ENCODE measurements at places on chromosomes 13 and 19.

GRCh38 chr13:93280688-93281087 lies 54.1 kb downstream of the GPC6 start:
- no peaks in the 10 kb centered on the region for H3K36me3 ChIP-seq
- H3K27me3 ChIP-seq: no peaks in the 10 kb centered on the region
- no peaks in the 10 kb centered on the region for H3K4me1 ChIP-seq
- H3K4me3 ChIP-seq: no peak overlapping the region
- no peak overlapping the region for H3K27ac ChIP-seq

GRCh38 chr13:51781246-51782022 lies 22.5 kb downstream of the DHRS12 start:
- peak; percentile 45 for DNase-seq
- H3K4me1 ChIP-seq: no peaks in the 10 kb centered on the region
- no peak overlapping the region for H3K27ac ChIP-seq
- H3K27me3 ChIP-seq: peaks cover 8% of the 10 kb centered on the region

DNA sequence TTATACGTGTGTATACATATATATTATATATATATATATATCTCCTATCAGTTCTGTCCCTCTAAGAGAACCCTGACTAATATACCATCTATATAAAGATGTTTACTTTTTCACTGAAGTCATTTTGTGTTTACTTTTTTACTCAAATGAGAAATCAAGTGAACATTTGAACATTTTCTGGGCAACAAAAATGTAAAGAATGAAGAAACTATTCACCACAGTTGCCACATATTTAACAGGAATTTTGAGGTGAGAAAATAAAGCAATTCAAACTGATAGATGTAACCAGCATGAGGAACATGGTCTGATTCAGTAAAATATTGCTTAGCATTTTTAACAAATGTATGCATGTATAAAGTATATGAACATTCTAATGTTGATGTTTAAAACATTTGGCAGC lies 299.2 kb upstream of the KLHL1 start:
- peak overlapping the region; percentile 49 for H3K27ac ChIP-seq
- peak; percentile 7 for DNase-seq
- no peaks in the 10 kb centered on the region for H3K27me3 ChIP-seq
- H3K4me3 ChIP-seq: no peak overlapping the region
- no peaks in the 10 kb centered on the region for H3K36me3 ChIP-seq

DNA sequence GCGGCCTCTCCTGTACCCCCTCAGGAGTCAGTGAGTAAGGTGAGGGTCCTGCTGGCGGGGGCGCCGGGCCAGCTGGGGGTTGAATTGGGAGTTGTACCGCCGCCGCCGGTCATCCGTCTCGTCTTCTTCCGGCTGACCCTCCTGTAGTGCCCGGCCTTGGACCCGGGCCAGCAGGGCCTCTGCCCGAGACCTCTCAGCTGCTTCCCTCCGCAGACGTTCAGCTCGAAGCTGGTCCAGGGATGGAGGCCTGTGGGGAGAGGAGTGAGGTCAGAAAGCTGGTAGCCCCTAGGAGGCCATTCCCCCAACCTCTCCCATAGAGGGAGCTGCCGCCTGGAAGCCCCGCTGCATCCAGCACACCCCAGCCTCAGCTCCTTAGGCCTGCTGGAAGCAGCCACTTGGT lies 3.8 kb downstream of the LENG1 start:
- peaks cover 17% of the 10 kb centered on the region for H3K4me1 ChIP-seq
- peaks cover 69% of the 10 kb centered on the region for H3K36me3 ChIP-seq
- no peaks in the 10 kb centered on the region for H3K27me3 ChIP-seq
- DNase-seq: no peak
- H3K27ac ChIP-seq: no peak overlapping the region
- H3K4me3 ChIP-seq: no peak overlapping the region

DNA sequence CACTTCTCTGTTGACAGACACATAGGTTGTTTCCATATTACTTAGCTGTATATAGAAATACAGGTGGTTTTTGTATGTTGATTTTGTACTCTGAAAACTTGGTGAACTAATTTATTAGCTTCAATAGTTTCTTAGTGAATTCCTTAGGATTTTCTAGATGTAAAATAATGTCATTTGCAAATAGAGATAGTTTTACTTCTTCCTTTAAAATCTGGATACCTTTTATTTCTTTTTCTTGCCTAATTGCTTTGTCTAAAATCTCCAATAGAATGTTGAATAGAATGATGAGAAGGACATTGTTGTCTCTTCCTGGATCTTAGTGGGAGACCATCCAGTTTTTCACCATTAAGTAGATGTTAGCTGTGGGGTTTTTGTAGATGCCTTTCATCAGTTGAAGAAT lies 18.7 kb downstream of the RB1 start:
- no peaks in the 10 kb centered on the region for H3K4me1 ChIP-seq
- H3K27ac ChIP-seq: no peak overlapping the region
- DNase-seq: no peak
- no peaks in the 10 kb centered on the region for H3K27me3 ChIP-seq
- no peak overlapping the region for H3K4me3 ChIP-seq
